ENCODE measurements at places on chromosomes 13 and 19.

DNA sequence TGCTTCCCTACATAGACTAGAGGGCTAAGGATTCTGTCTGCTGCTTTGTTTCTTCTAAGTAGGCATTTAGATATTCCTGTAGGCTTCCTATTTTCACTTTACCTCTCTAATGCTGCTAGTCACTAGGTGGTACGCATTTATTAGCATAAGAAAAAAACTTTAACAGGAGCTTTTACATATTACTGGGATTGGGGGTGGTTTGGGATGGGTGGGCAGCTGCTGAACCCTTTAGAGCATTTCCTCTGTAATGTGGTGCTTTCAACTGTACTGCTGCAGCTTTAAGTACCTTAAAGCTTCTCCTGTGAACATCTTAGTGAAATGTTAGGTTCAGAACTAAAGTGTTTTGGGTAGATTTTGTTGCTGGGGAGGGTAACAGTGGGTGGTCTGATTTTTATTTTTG lies 92.6 kb downstream of the ZNF486 start:
- no peak for DNase-seq

GRCh38 chr13:75416327-75417011 lies 65.5 kb downstream of the TBC1D4 start:
- DNase-seq: no peak

GRCh38 chr19:39408392-39409207 lies 2.0 kb downstream of the ZFP36 start:
- DNase-seq: no peak

- no peak for DNase-seq
Measured at GRCh38 chr19:7366701-7367420, 18.1 kb downstream of the ARHGEF18 start.

GRCh38 chr13:38366954-38367645 lies 17.4 kb downstream of the UFM1 start:
- no peak for DNase-seq

DNA sequence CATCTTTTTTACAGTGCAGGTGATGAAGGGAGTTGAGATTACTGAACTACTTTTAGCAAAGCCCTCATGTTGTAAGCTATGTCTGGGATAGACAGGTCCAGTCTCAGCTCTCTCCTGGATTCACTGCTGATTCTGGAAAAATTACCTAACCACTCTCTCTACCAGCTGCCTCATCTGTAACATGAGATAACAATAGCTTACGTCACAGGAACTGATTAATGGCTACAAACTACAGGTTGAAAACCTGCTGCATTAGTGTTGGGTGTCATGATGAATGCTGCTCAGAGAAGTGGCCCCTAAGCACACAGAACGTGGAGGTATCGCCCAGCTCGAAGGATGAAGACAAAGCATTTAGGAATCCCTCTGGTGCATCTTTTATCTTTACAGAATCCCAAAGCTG lies 277.8 kb downstream of the ABCC4 start:
- no peak for DNase-seq

GRCh38 chr13:112715715-112716460 lies 26.1 kb downstream of the ATP11A start:
- DNase-seq: no peak

DNA sequence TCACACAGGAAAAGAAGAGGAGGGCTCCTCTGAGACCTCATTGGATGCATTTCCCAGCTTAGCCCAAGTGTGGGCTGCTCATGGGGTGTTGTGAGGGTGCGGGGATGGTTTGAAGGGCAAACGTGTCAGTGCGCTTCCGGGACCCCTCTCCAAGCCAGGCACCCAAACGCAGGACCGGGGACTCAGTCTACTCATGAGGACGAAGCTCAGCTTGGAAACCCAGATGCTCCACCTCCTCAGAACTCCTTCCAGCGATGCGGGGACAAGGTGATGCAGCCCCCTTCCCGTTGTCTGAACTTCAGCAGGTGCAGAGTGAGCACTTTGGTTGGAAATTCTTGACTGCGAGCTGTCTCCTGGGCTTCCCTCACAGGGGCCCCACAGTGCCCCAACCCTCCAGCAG lies 33.1 kb upstream of the MTIF3 start:
- DNase-seq: no peak

- no peak for DNase-seq
Measured at GRCh38 chr19:54464630-54465425, 1.2 kb upstream of the LENG9 start.

GRCh38 chr13:30846311-30846710 lies 59.8 kb upstream of the MEDAG start:
- no peak for DNase-seq

GRCh38 chr13:66546534-66547379 lies 683.4 kb downstream of the PCDH9 start:
- no peak for DNase-seq

- no peak for DNase-seq
Measured at GRCh38 chr13:39201180-39201579, 162.9 kb downstream of the NHLRC3 start.

Data from cortex of kidney (tissue), 1 donor.